ENCODE measurements at places on chromosomes 1 and 21. TPM values are rescaled to one million over a fixed set of nuclear protein-coding genes. Genes with fewer than 3 reads are reported as not detected.
A peak's percentile ranks its signal among the peaks of the same experiment; 100 is the strongest.

DSCAM gene
- not detected for total RNA-seq

ELAPOR1 gene
- 0.29 TPM for total RNA-seq

LAD1 gene
- not detected for total RNA-seq

WDR64 gene
- not detected for total RNA-seq

GJA8 gene
- not detected for total RNA-seq

C1orf56 gene
- total RNA-seq, result 8.5 TPM

C4BPA gene
- total RNA-seq, result not detected

NFASC gene
- 35.6 TPM for total RNA-seq

KTI12 gene
- total RNA-seq, result 5.4 TPM

CA14 gene
- total RNA-seq, result not detected

SERINC2 gene
- total RNA-seq, result 0.29 TPM

SHE gene
- 35.9 TPM for total RNA-seq

MTOR gene
- total RNA-seq, result 40.2 TPM

FAM151A gene
- not detected for total RNA-seq

DNA sequence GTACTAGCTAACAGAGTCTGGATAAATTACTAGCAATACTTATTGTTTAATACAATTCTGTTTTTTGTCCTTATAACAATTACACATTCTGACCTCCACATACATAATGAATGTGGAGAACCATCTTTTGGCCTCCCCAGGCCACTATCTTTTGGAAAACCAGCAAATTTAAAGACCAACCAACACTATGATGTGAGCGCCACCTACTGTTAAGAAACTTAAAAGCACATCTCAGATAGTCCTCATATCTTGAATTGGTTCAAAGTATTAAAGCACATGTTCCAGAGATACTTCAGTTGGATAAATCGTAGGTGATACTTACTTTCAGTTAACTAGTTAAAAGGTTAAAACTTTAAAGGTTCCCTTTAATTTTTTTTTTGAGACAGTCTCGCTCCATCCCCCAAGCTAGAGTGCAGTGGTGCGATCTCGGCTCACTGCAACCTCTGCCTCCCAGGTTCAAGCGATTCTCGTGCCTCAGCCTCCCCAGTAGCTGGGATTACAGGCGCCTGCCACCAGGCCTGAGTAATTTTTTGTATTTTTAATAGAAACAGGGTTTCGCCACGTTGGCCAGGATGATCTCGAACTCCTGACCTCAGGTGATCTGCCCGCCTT lies 29.3 kb upstream of the USP1 start:
- no peak overlapping the region for H3K4me3 ChIP-seq
- no peaks in the 10 kb centered on the region for H3K4me1 ChIP-seq
- no peak overlapping the region for H3K27ac ChIP-seq
- no peaks in the 10 kb centered on the region for H3K27me3 ChIP-seq

DNA sequence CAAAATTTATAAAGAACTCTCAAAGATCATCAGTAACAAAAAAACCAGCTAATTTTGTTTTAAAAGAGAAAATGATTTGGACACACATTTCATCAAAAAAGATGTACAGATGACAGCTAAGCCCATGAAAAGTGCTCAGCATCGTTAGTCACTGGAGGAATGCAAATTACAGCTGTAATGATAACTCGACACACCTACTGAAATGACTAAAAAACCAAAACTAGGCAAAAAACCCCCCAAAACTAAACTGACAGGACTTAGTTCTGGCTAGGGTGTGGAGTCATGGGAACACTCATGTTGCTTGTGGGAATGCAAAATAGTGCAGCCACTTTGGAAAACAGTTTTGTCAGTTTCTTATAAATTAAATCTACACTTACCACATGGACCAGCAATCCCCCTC lies 59.5 kb downstream of the CNIH3 start:
- no peak for DNase-seq
- no peaks in the 10 kb centered on the region for H3K27me3 ChIP-seq
- H3K27ac ChIP-seq, result no peak overlapping the region
- H3K4me1 ChIP-seq, result no peaks in the 10 kb centered on the region
- no peaks in the 10 kb centered on the region for H3K36me3 ChIP-seq

GRCh38 chr1:210841926-210842625 lies 291.9 kb downstream of the KCNH1 start:
- no peaks in the 10 kb centered on the region for H3K27me3 ChIP-seq
- H3K4me1 ChIP-seq, result no peaks in the 10 kb centered on the region
- DNase-seq, result no peak
- H3K36me3 ChIP-seq, result no peaks in the 10 kb centered on the region

DNA sequence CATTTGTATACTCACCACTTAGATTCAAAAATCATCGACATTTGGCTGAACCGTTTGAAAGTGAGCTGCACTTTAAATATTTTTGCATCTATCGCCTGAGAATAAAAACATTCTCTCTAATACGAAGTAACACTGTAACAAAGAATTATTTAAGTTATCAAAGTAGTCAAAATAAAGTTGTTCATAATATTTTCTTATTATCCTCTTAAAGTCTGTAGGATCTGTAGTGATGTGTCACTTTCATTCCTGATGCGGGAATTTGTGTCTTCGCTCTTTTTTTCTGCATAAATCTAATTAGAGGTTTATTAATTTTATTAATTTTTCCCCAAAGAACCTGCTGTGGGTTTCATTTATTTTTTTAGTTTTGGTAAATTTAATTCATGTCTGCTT lies 74.8 kb downstream of the ETS2 start:
- H3K36me3 ChIP-seq, result no peaks in the 10 kb centered on the region
- no peak overlapping the region for H3K4me3 ChIP-seq
- H3K4me1 ChIP-seq, result no peaks in the 10 kb centered on the region
- no peaks in the 10 kb centered on the region for H3K27me3 ChIP-seq
- H3K27ac ChIP-seq, result no peak overlapping the region
- DNase-seq, result no peak

DNA sequence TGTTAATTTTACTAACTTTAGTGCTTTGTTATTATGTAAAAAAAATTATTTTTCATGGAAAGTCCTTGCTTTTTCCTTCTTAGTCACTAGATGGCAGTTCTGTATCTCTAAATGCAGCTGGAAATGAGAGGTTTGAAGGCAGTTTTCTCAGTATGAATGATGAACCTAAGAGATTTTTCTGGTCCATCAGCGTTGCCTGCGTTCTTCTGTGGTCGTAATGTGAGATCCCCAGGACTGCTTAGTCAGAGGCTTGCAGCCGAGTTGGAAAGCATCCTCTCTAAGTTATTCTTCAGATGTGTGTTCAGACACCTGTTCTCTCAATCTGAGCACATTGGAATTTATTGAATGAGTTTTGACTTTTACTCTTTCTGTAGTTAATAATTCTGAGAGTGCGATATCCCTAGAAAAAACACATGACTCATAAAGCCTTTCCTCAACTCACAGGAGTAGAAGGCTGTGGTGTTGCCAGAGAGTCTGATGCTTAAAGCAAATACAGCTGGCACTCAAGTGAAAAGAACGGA lies 99.3 kb downstream of the FMN2 start:
- no peak overlapping the region for H3K4me3 ChIP-seq
- H3K36me3 ChIP-seq, result no peaks in the 10 kb centered on the region
- peak; percentile 67 for DNase-seq
- H3K27me3 ChIP-seq, result no peaks in the 10 kb centered on the region
- no peaks in the 10 kb centered on the region for H3K4me1 ChIP-seq

DNA sequence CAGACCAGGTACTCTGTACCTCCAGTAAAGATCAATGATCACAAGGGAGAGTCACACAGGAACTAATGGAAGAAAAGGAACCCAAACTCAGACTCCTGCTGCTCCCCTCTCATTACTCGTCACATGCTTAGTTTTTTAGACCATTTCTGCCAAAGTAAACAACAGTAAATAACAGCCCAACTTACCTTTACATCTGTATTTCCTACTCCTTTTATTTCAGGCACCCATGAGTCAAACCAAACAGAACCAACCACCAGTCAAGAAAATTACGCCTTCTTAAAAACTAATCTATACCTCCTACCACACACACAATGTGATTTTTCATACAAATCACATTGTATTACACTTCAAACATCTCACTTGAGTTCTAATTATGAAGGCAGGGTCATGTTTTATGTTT lies 61.4 kb upstream of the HTR1D start:
- no peak for DNase-seq

DNA sequence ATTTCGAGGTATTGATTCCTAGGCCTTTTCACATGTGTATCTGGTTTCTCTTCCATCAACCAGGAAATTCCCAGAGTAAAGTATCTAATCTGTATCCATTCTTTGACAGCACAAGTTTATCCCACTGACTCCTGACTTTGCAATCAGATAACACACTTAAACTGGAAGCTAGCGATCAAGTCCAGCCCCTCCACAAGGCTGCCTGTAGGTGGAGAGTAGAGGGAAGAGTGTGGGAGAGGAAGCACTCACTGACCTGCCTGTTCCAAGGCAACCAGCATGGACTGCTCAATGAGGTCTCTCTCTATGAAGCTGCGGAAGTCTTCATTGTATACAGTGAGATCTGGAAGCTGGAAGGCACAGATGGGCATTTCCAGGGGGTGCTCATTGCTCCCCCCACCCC lies 30.4 kb upstream of the MTMR11 start:
- H3K27me3 ChIP-seq, result no peaks in the 10 kb centered on the region
- no peaks in the 10 kb centered on the region for H3K4me1 ChIP-seq
- H3K4me3 ChIP-seq, result no peak overlapping the region
- H3K27ac ChIP-seq, result no peak overlapping the region

- H3K27me3 ChIP-seq, result no peaks in the 10 kb centered on the region
- no peak overlapping the region for H3K27ac ChIP-seq
- no peaks in the 10 kb centered on the region for H3K4me1 ChIP-seq
- H3K4me3 ChIP-seq, result no peak overlapping the region
- no peak for DNase-seq
- no peaks in the 10 kb centered on the region for H3K36me3 ChIP-seq
Observed at GRCh38 chr21:45873866-45874265, 107.7 kb upstream of the COL6A1 start.

DNA sequence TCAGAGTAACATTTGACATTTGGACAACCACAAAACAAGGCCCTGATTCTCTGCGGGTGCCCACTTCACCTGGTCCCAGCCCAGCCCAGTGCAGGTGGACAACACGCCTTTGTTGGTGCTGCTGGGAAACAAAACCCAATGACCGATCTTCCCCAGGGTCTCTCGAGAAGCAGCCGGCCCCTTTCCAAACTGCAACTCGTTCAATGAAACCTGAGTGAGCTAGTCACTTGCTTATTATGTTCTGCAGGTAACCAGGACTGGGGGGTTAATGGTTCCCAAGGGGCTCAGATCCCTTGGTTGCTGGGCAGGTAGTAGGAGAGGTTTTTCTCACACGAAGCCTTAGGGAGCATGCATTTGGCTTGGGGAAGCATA lies 42.9 kb downstream of the ABCG1 start:
- no peak overlapping the region for H3K27ac ChIP-seq
- no peaks in the 10 kb centered on the region for H3K27me3 ChIP-seq
- H3K4me3 ChIP-seq, result no peak overlapping the region

- no peak overlapping the region for H3K4me3 ChIP-seq
- H3K27me3 ChIP-seq, result no peaks in the 10 kb centered on the region
- no peaks in the 10 kb centered on the region for H3K36me3 ChIP-seq
- no peaks in the 10 kb centered on the region for H3K4me1 ChIP-seq
- no peak overlapping the region for H3K27ac ChIP-seq
Observed at GRCh38 chr1:57138432-57139078, 172.7 kb upstream of the C8B start.

- no peaks in the 10 kb centered on the region for H3K27me3 ChIP-seq
- DNase-seq, result no peak
- no peaks in the 10 kb centered on the region for H3K4me1 ChIP-seq
- H3K27ac ChIP-seq, result no peak overlapping the region
- no peaks in the 10 kb centered on the region for H3K36me3 ChIP-seq
- H3K4me3 ChIP-seq, result no peak overlapping the region
Observed at GRCh38 chr1:59116920-59117542, 179.9 kb upstream of the FGGY start.

- no peak overlapping the region for H3K4me3 ChIP-seq
- H3K27ac ChIP-seq, result no peak overlapping the region
- no peaks in the 10 kb centered on the region for H3K4me1 ChIP-seq
- no peaks in the 10 kb centered on the region for H3K27me3 ChIP-seq
Observed at GRCh38 chr1:56780826-56781225, 38.4 kb downstream of the FYB2 start.

- no peak for DNase-seq
- no peak overlapping the region for H3K4me3 ChIP-seq
- H3K36me3 ChIP-seq, result no peaks in the 10 kb centered on the region
- H3K4me1 ChIP-seq, result no peaks in the 10 kb centered on the region
- H3K27me3 ChIP-seq, result no peaks in the 10 kb centered on the region
- peak overlapping the region; percentile 23 for H3K27ac ChIP-seq
Observed at GRCh38 chr1:65538664-65539063, 118.2 kb downstream of the LEPR start.

- H3K4me1 ChIP-seq, result no peaks in the 10 kb centered on the region
Observed at GRCh38 chr1:194267021-194267420, 1080.6 kb upstream of the B3GALT2 start.

DNA sequence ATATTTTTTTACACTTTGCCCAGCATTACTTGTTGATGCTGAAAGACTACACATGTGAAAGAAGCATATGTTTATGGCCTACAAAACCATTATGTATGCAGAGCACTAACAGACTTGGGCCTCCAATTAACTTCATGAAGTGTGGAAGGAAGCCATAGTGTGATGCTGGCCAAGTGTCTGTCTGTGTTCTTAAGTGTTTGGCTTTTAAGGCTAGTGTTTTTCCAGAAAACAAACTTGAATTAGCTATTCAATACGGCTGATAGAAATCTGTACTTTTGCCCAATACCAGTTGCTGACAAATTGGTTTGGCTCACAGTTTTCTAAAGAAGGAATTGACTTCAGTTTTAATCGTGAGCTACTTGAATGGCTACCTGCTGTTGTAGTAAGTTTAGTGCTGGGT lies 136.1 kb downstream of the ADGRL2 start:
- no peaks in the 10 kb centered on the region for H3K4me1 ChIP-seq
- H3K27ac ChIP-seq, result no peak overlapping the region
- no peaks in the 10 kb centered on the region for H3K27me3 ChIP-seq
- H3K36me3 ChIP-seq, result no peaks in the 10 kb centered on the region
- no peak overlapping the region for H3K4me3 ChIP-seq

GRCh38 chr1:117842408-117843170 lies 86.8 kb downstream of the GDAP2 start:
- H3K4me3 ChIP-seq, result no peak overlapping the region
- no peaks in the 10 kb centered on the region for H3K27me3 ChIP-seq
- H3K36me3 ChIP-seq, result no peaks in the 10 kb centered on the region
